Hematopoietic multipotent progenitor cell (in vitro differentiated cells): ENCODE measurements at places on chromosomes 2 and 18.

- DNase-seq: peak; percentile 38
These were observed 100.6 kb downstream of the DYM start for GRCh38 chr18:49359732-49360444.

- no peak for DNase-seq
These were observed 115.0 kb upstream of the GLS start for GRCh38 chr2:190765386-190766173.

DNA sequence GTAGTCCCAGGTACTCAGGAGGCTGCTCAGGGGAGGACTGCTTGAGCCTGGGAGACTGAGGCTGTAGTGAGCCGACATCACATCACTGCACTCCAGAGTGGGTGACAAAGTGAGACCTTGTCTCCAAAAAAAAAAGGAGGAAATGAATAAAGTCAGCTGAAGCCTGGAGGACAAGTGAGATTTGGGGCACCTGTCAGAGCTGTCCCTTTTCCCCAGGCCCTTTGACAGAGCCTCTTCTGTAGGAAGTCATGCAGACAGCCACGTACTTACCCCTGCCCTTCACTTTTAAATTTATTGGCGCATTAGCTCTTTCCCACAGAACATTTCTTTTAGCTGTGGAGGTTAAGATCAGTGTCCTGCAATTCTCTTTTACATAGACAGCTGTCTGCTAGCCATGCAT lies 151.0 kb upstream of the DNMT3A start:
- no peak for DNase-seq

GRCh38 chr18:64167408-64167925 lies 18.6 kb upstream of the LINC00305 start:
- DNase-seq: no peak

DNA sequence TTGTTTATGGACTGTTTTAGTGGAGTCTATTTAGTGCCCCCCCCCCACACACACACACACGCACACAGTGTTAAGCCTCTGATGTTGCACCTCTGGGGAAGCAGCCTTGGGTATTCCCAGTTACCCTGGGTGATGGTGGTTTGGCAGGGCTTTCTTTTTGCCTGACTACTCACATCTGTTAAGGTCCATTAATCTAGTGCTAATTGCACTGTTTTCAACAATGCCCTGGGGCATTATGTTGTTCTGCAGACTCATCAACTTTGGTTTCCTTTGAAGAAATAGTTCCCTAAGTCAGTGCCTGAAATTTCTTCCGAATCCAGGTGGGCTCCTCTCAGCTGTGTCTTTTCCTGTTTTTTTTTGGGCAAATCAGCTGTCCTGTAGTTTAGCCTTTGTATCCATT lies 34.7 kb downstream of the SPOPL start:
- DNase-seq: no peak
